ENCODE measurements at places on chromosomes 12 and 14. TPM values are rescaled to one million over a fixed set of nuclear protein-coding genes. Genes with fewer than 3 reads are reported as not detected.

Gene VWF
- total RNA-seq = 172 TPM

Gene ERP27
- 0.32 TPM for total RNA-seq

Gene LYZ
- total RNA-seq = 21.0 TPM

Gene NXPH4
- 6.2 TPM for total RNA-seq

Gene TMCC3
- 1.6 TPM for total RNA-seq

- no peak for DNase-seq
Observed at GRCh38 chr14:44803239-44803905, 158.4 kb downstream of the KLHL28 start.

DNA sequence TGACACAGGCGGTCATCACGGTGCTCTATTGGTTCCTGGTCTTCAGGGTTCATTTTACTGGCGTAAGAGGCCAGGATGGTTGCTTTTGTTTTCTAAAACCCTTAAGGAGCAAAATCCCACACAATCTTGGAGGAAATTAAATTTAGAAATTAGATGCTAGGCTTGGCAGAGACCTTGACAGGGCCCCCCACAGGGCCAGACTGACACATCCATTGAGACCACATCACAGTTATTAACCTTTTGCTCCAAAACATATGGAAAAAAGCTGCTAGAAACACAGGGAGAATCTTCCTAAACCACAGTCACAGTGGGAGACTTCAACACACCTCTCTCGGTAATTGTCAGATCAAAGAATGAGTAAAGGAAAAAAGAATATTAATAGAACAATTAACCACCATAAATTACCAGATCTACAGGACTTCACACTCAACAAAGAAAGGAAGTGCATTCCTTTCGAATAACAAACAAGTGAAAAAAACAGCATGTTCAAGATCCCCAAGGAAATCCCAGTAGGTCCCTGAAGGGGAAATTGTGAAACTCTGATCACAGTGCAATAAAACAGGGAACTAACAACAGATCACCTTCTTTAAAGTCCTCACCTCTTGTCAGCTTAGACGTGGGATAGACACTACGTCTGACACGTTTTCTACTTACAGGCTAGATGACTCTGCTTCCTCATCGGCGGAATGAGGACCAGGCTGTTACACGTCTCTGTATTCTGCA lies 40.2 kb upstream of the TMEM179 start:
- DNase-seq = no peak

DNA sequence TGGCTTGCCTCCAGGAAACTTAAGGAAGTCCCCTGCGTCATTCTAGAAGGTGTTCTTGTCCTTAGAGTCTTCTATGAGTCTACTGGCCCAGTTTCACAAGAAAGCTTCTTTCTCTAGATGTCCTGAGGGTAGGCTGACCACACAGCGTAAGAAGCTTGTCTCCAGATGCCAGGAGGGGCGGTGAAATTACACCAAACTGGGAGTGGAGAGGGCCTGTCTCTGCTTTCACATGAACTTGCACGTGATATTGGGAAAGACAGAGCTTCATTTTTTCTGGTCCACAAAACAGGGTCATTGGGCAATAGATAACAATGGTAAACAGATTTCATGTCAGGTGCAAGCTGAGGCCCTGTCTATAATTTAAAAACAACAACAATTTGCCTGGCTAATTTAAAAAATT lies 85.7 kb upstream of the TBX3 start:
- no peak for DNase-seq

DNA sequence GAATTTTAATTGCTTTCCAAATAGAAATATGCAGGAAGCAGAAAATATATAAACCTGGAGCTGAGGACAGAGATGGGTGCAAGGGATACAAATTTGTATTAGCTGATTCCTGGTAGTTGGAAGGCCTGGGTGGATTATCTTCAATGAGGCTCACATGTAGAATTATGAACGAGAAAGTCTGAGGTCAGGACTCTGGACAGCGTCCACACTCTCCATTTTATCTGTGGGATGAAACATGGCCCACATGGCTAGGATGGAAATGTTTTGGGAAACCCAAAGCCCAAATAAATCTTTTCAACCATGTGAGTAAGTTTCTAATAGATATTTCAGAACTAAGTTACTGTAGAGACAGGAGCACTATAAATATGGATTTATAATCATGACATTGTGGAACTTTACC lies 256.1 kb downstream of the APAF1 start:
- no peak for DNase-seq

DNA sequence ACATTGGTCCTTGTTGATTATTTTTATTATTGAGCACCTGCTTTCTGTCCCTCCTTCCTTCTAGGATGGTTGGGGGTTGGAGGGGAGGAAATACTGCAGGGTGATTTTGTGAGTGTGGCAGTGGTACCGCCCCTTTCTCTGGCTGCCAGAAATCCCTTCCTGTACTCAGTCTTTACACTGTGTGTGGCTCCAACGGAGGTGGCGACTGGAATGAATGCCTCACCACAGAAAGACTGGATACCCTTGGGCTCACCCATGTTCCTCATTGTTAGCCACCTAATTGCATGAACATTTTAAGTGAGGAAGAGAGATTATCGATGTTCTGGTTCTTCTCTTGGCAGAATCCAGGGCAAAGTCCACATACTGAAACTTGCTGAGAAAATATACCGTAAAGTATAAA lies 272.0 kb upstream of the E2F7 start:
- DNase-seq = no peak

All from heart right ventricle (tissue), 16 donors.